ENCODE measurements at places on chromosomes 1 and 21. TPM values are rescaled to one million over a fixed set of nuclear protein-coding genes. Genes with fewer than 3 reads are reported as not detected.

TRIM62 gene
- 3.1 TPM for total RNA-seq

TSPAN2 gene
- 0.66 TPM for total RNA-seq

BCL2L15 gene
- under 0.01 TPM for total RNA-seq

CRNN gene
- not detected for total RNA-seq

TRIM67 gene
- 0.17 TPM for total RNA-seq

LIPI gene
- not detected for total RNA-seq

MFAP2 gene
- total RNA-seq: 16.2 TPM

GRCh38 chr1:116289193-116289592, 83.9 kb upstream of the ATP1A1 start:
- H3K27ac ChIP-seq: no peak overlapping the region
- no peaks in the 10 kb centered on the region for H3K4me1 ChIP-seq
- H3K4me3 ChIP-seq: no peak overlapping the region
- no peaks in the 10 kb centered on the region for H3K27me3 ChIP-seq

GRCh38 chr1:151837884-151838221, 1.8 kb downstream of the C2CD4D start:
- H3K4me3 ChIP-seq: no peak overlapping the region
- H3K4me1 ChIP-seq: no peaks in the 10 kb centered on the region
- no peak overlapping the region for H3K27ac ChIP-seq

DNA sequence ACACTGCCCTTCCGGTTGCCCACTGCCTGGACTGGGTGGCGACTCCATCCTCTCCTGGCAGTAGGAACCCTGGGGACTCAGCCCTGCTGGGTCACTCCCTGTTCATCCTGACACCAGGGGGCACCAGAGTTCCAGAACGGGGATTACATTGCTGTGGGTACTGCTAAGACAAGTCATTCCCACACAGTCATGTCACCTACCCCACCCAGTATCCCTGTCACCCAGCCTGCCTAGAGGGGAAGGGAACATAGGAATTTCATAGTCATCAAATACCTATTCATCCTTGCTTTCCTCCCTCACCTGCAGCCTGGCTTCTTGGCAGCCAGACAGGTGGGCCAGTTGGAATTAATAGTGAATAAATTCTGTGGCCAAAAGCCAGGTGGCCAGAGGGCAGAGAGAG, 9.8 kb upstream of the SFN start:
- peaks cover 17% of the 10 kb centered on the region for H3K4me1 ChIP-seq
- peaks cover 24% of the 10 kb centered on the region for H3K36me3 ChIP-seq
- DNase-seq: peak; percentile 82
- no peak overlapping the region for H3K4me3 ChIP-seq
- no peaks in the 10 kb centered on the region for H3K27me3 ChIP-seq

GRCh38 chr1:244615301-244615700, 37.6 kb upstream of the DESI2 start:
- H3K27ac ChIP-seq: no peak overlapping the region
- no peaks in the 10 kb centered on the region for H3K36me3 ChIP-seq
- H3K4me3 ChIP-seq: no peak overlapping the region
- DNase-seq: no peak
- no peaks in the 10 kb centered on the region for H3K27me3 ChIP-seq
- no peaks in the 10 kb centered on the region for H3K4me1 ChIP-seq

GRCh38 chr1:37274938-37275631, 199.3 kb upstream of the ZC3H12A start:
- no peak overlapping the region for H3K27ac ChIP-seq
- no peaks in the 10 kb centered on the region for H3K27me3 ChIP-seq
- H3K4me1 ChIP-seq: no peaks in the 10 kb centered on the region
- H3K4me3 ChIP-seq: no peak overlapping the region
- no peak for DNase-seq

GRCh38 chr1:13760921-13761320, 60.9 kb downstream of the PRDM2 start:
- DNase-seq: no peak
- no peaks in the 10 kb centered on the region for H3K27me3 ChIP-seq
- H3K36me3 ChIP-seq: no peaks in the 10 kb centered on the region
- no peak overlapping the region for H3K27ac ChIP-seq
- H3K4me3 ChIP-seq: no peak overlapping the region

All from fibroblast of lung (primary cell).